Effector memory CD4-positive, alpha-beta T cell (primary cell): ENCODE measurements at places on chromosomes 3 and 15.

DNA sequence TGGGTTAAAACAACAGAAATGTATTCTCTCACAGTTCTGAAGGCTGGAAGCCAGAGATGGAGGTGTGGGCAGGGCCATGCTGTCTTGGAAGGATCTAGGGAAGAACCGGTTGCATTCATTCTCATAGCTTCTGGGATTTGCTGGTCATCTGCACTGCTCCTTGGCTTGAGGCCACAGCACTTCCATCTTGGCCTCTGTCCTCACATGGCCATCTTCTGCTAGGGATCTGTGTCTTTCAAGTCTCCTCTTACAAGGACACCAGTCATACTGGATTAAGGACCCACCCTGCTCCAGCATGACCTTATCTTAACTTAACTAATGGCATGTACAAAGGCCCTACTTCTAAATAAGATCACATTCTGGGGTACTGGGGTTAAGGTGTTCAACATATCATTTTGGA, 47.7 kb downstream of the RPLP1 start:
- no peak overlapping the region for H3K4me3 ChIP-seq
- no peak overlapping the region for H3K27ac ChIP-seq
- H3K27me3 ChIP-seq: no peaks in the 10 kb centered on the region
- no peaks in the 10 kb centered on the region for H3K4me1 ChIP-seq
- H3K36me3 ChIP-seq: no peaks in the 10 kb centered on the region
- no peak for DNase-seq

DNA sequence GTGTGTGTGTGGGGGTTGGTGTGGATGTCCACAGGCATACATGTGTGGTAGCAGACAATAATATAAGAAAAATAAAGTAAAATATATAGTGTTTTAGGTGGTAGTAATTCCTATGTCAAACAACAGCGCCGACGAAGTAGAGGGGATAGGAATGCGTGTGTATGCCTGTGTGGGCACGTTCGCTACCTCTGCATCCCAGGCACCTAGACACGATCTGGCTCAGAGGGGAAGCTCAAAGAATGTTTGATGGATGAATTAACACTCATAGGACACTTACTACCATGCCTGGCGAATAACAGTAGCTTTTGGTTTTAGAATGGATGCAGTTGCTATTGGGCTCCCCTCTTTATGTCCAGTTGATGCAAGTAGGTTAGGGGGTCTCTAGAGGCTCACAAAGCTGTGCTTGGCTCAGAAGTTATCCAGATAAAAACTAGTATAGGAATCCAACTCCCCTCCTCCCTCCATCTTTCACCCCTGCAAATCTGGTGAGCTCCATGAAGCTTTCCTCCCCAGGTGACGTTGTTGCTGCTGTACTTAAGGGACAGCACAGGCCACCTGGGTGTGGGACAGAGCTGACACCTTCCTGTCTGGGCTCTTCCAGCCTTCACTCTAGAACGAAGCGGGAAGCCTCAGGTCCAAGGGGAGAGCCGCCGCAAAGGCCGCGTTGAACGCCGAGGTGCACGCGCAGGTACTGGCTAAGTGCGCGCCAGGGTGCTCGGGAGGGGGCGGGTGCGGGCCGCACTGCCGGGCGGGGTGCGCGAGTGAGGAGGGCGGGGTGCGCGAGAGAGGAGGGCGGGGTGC, 192.6 kb upstream of the LYSMD4 start:
- no peaks in the 10 kb centered on the region for H3K36me3 ChIP-seq
- H3K27me3 ChIP-seq: no peaks in the 10 kb centered on the region
- peak; percentile 75 for DNase-seq
- peak overlapping the region; percentile 59 for H3K4me3 ChIP-seq

DNA sequence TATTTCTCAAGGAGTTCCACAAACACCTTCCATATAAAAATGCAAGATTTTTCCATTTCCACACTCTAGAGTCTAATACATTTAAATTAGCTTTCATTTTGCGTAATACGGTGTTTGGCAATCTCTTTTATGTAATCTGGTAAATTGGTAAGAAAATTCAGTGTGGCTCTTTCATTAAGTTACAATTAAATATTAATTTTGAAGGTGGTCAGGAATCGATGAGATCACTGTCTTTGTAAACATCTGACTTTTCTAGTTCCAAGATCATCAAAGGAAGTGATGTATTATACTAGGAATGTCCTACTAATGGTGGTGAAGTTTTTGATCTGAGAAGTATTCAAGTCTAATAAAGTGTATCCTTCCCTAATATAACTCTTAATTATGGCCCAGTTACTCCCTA, 1.1 kb upstream of the UTS2B start:
- peaks cover 4% of the 10 kb centered on the region for H3K4me1 ChIP-seq
- no peaks in the 10 kb centered on the region for H3K27me3 ChIP-seq
- no peak for DNase-seq
- H3K27ac ChIP-seq: no peak overlapping the region
- no peak overlapping the region for H3K4me3 ChIP-seq

DNA sequence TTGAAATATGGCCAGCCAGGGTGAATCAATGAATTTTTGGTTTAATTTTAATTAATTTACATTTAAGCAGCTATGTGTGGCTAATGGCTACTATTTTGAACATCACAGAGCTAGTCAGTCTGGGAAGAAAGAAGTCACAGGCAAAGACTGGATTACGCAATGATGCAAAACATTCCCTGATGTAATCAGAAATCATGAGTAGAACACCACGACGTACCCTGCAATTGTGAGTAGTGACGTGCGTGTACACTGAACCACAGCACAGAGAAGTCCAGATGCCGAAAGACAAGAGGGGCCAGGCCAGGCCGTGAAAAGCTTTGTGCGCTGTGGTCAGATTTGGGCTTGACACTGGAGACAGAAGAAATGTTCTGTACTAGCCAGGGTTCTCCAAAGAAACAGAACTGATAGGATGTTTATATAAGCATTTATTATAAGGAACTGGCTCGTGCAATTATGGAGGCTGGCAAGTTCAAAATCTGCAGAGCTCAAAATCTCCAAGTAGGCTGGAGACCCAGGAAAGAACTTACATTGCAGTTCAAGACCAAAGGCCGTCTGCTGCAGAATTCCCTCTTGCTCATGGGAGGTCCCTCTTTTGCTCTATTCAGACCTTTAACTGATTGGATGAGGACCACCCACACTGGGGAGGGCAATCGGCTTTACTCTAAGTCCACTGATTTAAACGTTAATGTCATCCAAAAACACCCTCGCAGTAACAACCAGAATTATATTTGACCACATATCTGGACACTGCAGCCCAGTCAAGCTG, 44.6 kb downstream of the SH3BP5 start:
- H3K4me1 ChIP-seq: peaks cover 63% of the 10 kb centered on the region
- H3K36me3 ChIP-seq: peaks cover 13% of the 10 kb centered on the region
- no peak for DNase-seq
- no peaks in the 10 kb centered on the region for H3K27me3 ChIP-seq
- no peak overlapping the region for H3K4me3 ChIP-seq

GRCh38 chr3:84974347-84974746, 15.6 kb downstream of the CADM2 start:
- H3K27ac ChIP-seq: no peak overlapping the region
- DNase-seq: no peak
- H3K27me3 ChIP-seq: no peaks in the 10 kb centered on the region
- H3K4me1 ChIP-seq: no peaks in the 10 kb centered on the region
- no peak overlapping the region for H3K4me3 ChIP-seq

DNA sequence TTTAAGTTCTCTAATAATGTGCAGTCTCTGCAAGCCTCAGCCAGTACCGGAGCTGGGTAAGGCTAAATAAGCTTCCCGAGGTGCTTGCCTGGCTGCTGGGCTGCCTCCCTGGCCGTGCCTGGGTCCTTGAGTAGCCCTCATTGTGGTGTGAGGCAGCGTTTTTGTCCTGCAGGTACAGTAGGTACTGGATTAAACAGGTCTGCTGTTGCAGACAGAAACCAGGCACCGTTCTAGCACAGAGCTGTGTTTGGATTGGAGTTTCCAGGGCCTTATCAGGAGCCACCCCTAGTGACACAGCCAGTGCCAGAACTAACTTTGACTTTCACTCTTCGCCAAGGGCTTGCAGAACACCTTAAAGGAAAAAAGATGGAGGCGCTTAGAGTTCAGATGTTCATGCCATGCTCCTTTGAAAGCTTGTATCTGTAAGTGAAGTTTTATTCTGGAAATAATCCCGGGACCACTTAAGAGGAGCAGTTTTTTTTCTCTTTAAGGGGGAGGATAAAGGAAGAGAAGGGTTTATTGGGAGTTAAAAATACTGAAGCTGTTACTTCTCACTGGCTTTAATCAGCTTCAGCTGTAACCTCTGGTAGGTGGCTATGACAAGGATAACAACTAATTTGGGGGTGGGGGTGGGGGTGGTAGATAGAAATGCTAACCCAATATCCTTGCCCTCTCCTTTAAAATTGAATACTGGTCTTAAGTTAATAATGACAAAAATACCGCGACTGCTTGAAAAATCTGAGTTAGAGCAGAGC, 126.8 kb downstream of the MITF start:
- H3K4me1 ChIP-seq: no peaks in the 10 kb centered on the region
- H3K27ac ChIP-seq: no peak overlapping the region
- no peaks in the 10 kb centered on the region for H3K36me3 ChIP-seq

GRCh38 chr3:59709702-59710553, 660.1 kb upstream of the CFAP20DC start:
- no peaks in the 10 kb centered on the region for H3K27me3 ChIP-seq
- H3K4me1 ChIP-seq: peaks cover 9% of the 10 kb centered on the region
- DNase-seq: no peak
- H3K4me3 ChIP-seq: no peak overlapping the region
- H3K27ac ChIP-seq: no peak overlapping the region

GRCh38 chr15:81751256-81751655, 294.6 kb downstream of the MEX3B start:
- no peak overlapping the region for H3K4me3 ChIP-seq
- no peak for DNase-seq
- no peaks in the 10 kb centered on the region for H3K4me1 ChIP-seq
- no peak overlapping the region for H3K27ac ChIP-seq
- no peaks in the 10 kb centered on the region for H3K36me3 ChIP-seq
- H3K27me3 ChIP-seq: no peaks in the 10 kb centered on the region
